ENCODE measurements at places on chromosomes 12 and 14.
A peak's percentile ranks its signal among the peaks of the same experiment; 100 is the strongest.

GRCh38 chr12:69657376-69658137 is 41.5 kb downstream of the BEST3 start:
- peaks cover 18% of the 10 kb centered on the region for H3K4me1 ChIP-seq
- H3K4me3 ChIP-seq: no peak overlapping the region
- no peaks in the 10 kb centered on the region for H3K27me3 ChIP-seq
- H3K27ac ChIP-seq: no peak overlapping the region
- H3K36me3 ChIP-seq: no peaks in the 10 kb centered on the region
- DNase-seq: peak; percentile 67

GRCh38 chr14:36021591-36022320 is 154.8 kb downstream of the PTCSC3 start:
- H3K4me3 ChIP-seq: no peak overlapping the region
- H3K36me3 ChIP-seq: no peaks in the 10 kb centered on the region
- no peak for DNase-seq
- no peaks in the 10 kb centered on the region for H3K27me3 ChIP-seq
- no peak overlapping the region for H3K27ac ChIP-seq

DNA sequence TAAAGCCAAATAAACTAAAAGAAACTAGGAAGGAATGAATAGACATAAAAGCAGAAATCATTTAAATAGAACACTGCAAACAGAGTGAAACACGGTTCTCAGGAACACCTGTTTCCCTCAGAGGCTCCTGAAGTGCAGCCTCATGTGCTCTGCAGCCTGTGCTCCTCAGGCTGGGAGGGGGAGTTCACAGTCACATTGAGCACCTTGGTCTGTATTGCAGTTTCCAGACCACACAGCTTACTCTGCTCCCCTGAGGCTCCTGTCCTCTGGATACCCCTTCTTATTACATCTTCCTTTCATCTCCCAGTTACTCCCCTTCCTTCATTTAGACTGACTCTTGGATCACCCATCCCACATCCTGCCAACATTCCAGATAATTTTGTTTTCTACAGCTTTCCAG is 49.7 kb upstream of the DCD start:
- H3K36me3 ChIP-seq: no peaks in the 10 kb centered on the region
- DNase-seq: no peak
- no peaks in the 10 kb centered on the region for H3K4me1 ChIP-seq
- H3K27me3 ChIP-seq: no peaks in the 10 kb centered on the region
- no peak overlapping the region for H3K4me3 ChIP-seq
- no peak overlapping the region for H3K27ac ChIP-seq

GRCh38 chr12:67854351-67854750 is 134.9 kb upstream of the IFNG-AS1 start:
- H3K27me3 ChIP-seq: no peaks in the 10 kb centered on the region
- H3K36me3 ChIP-seq: no peaks in the 10 kb centered on the region
- H3K27ac ChIP-seq: no peak overlapping the region
- H3K4me1 ChIP-seq: no peaks in the 10 kb centered on the region
- no peak for DNase-seq

DNA sequence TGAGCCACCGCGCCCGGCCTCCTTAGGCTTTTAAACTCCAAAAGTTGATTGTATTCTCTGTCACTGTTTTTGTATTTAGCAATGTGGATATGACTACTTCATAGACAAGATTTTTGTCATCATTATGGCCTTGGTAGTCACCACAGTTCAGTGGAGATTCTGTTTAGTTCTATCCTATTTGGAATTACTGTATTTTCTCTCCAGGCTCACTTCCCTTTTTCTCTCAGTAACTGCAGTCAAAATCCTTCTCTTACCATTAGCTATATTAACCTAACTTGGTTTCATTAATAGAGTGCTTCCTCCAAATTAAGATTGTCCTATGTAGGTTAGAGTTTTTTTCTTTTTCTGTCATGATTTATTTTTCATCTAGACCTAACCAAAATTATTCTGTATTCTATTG is 283.9 kb downstream of the TMTC2 start:
- H3K27ac ChIP-seq: no peak overlapping the region
- DNase-seq: no peak
- no peak overlapping the region for H3K4me3 ChIP-seq
- no peaks in the 10 kb centered on the region for H3K27me3 ChIP-seq

GRCh38 chr14:100623961-100624360 is 36.7 kb upstream of the BEGAIN start:
- no peak overlapping the region for H3K27ac ChIP-seq
- H3K4me1 ChIP-seq: no peaks in the 10 kb centered on the region
- H3K4me3 ChIP-seq: no peak overlapping the region
- no peak for DNase-seq

- H3K27ac ChIP-seq: no peak overlapping the region
- no peak overlapping the region for H3K4me3 ChIP-seq
- DNase-seq: no peak
- no peaks in the 10 kb centered on the region for H3K36me3 ChIP-seq
These were observed 381.5 kb downstream of the ALG10 start for GRCh38 chr12:34403706-34404376.

- peak; percentile 83 for DNase-seq
- H3K27ac ChIP-seq: no peak overlapping the region
- peaks cover 17% of the 10 kb centered on the region for H3K4me1 ChIP-seq
These were observed 201.2 kb upstream of the PRICKLE1 start for GRCh38 chr12:42790761-42791151.

- no peak overlapping the region for H3K4me3 ChIP-seq
- H3K4me1 ChIP-seq: peaks cover 1% of the 10 kb centered on the region
- H3K27me3 ChIP-seq: no peaks in the 10 kb centered on the region
- no peak for DNase-seq
- no peak overlapping the region for H3K27ac ChIP-seq
These were observed 195.8 kb downstream of the TRHDE start for GRCh38 chr12:72467985-72468384.
